ENCODE measurements at places on chromosomes 13 and 19. TPM values are rescaled to one million over a fixed set of nuclear protein-coding genes. Genes with fewer than 3 reads are reported as not detected.

The IRGQ gene
- 40.9 TPM for total RNA-seq

DNA sequence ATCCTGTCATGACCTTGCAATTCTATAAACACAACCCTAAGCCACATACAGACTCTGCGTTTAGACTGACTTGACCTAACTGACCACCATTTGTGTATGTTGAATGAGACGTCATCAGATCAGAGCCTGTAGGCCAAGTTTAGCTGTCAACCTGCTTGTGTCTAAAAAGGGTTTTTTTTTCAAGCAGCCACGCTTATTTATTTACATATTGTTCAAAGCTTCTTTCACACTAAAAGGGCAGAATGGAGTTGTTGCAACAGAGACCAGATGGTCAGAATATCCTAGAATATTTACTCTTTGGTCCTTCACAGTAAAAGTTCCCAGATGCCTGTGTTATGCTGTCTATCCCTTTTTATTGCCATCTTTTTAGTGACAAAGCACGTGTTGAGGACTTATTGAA is 307.7 kb upstream of the SLC10A2 start:
- no peak for DNase-seq

DNA sequence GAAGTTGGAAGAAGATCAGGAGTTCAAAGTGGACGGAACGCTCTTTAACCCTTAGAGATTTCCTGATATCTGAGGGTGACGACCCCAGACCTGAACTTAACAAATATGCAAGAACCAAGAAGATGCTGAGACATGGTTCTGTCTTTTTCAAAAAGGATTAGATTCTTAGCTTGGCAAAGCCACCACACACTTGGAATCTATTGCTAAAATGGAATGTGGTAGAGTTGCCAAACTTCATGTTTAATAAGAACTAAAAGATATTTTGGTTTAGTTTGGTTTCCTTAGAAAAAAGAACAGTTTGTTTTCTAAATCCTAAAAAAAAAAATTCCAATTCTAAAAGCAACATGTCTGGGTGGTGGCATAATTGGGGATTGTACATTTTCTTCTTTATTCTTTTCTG is 29.5 kb downstream of the UNC13A start:
- DNase-seq = no peak

GRCh38 chr19:13132471-13133180 is 14.6 kb downstream of the NACC1 start:
- no peak for DNase-seq

GRCh38 chr13:43879755-43880181 is at the start of gene LACC1:
Gene LACC1, plus strand, starts transcription at chr13:43879904. Its CDS starts 1,082 bp downstream, at chr13:43880986.
- no peak for DNase-seq

Data from osteocyte (in vitro differentiated cells).